Fibroblast of skin of left quadriceps (primary cell): ENCODE measurements at places on chromosomes 2 and 18.
A peak's percentile ranks its signal among the peaks of the same experiment; 100 is the strongest.

- DNase-seq: no peak
Measured at GRCh38 chr2:24110660-24111303, 12.4 kb downstream of the PFN4 start.

- DNase-seq: no peak
Measured at GRCh38 chr2:175877845-175878544, 124.1 kb downstream of the LNPK start.

- DNase-seq: no peak
Measured at GRCh38 chr18:25875551-25876240, 214.7 kb downstream of the SS18 start.

GRCh38 chr2:85826990-85827878 is 61.6 kb downstream of the ST3GAL5 start:
- DNase-seq: peak; percentile 44

DNA sequence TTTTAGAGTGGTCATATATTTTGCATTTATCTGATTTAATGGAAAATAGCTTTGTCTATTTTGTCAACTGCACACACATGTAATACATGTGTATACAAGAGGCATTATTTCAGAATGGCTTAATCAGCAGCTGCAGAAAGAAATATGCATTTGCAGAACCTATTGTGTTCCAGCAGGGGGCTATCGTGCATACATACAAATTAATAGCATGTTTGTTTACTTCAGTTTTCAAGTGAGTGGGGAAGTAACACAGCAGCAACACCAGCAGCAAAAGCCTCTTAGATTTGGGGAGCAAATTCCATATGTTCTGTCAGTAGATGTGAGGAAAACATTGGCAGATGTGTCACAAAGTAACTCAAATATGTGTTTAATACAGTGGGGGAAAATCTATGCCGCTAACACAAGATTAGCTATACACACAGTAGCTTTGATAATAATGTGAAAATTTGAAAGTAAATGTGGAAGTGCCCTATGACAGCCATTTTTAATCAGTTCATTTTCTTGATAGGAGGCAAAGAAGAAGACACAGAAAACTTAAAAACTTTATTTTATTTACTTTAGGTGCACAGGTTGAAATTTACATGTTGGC is 218.1 kb downstream of the WDR7 start:
- peak; percentile 30 for DNase-seq

DNA sequence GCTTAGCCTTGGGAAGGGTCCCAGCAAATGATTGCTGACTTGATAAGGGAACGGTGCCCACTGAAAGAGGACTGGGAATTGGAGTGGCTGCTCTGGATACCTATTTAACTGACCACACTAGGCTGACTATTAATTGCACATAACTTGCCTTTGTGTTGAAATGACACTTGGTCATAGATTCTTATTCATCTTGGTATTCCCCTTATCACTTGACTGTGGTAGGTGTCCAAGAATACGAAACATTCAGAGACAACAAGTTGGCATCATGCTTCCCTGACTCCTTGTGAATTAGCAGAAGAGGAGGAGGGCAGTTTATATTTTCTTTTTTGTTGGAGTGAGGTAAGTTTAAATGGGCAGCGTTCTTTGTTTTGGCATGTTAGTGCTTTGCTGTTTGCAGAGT is 13.4 kb downstream of the FMNL2 start:
- no peak for DNase-seq

DNA sequence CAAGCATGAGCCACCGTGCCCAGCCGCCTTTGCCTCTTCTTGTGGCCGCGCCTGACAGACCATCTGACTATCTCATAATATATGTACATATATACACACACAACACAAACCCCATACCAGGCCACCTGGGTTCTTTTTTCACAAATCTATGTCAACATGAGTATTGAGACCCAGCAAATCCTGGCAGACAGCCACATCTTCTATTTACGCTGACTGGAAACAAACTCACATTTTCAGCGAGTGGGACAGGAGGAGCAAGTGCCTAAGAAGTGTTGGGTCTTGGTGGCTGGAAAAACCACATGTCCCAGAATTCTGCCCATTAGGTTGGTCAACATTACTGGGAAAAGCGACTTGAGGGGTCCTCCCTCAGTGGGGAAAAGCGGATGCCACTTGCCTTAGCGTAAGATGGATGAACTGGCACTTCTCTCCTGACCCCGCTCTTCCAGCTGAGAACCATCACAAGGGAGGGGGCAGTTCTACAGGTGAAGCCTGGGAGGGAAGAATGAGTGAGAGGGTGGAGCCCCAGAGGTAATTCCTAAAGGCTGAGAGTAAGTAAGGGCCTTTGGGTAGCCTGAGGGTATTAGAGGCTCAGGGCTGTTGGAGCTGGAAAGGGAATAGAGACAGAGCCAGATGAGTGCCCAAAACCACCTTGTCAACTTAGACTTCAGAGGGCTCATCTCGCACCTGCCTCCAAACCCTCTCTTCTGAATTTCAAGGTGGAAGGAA is 1.9 kb downstream of the SCYGR3 start:
- no peak for DNase-seq

DNA sequence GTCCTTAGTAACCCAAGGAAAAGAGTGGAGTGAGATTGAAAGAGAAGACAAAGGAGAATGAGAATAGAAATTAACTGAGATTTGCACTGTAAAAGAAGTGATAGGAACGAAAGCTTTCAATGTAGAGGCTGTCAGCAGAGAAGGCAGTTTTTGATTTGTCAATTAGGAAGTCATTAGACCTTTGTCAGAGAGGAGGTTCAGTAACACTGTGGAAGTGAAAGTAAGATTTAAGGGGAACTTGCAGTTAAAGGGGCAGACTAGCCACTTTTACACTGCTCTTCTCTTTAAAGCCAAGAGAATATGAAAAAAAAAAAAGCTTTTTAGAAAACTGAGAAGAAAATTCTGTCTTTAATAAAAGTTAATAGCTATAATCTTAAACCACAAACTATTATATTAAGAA is 11.5 kb upstream of the KYNU start:
- no peak for DNase-seq

DNA sequence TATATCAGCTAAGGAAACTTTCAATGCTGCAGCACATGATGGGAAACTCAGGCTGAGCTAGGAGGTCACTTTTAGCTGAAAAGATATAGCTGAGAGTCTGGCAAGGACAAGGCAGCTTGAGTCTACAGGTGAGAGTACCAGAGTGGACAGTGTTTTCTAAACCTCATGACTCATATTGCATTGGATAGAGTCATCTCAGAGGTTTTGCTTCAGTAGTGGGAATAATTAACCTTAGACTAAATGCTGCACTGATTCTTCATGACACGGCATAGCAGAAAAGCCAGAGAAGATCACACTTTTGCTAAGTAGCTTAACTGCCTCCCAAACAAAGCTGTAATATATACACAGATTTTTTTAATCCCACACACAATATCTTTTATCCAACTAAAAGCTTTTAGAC is 865.0 kb upstream of the CDH2 start:
- no peak for DNase-seq
